ENCODE measurements at places on chromosomes 2 and 18.

DNA sequence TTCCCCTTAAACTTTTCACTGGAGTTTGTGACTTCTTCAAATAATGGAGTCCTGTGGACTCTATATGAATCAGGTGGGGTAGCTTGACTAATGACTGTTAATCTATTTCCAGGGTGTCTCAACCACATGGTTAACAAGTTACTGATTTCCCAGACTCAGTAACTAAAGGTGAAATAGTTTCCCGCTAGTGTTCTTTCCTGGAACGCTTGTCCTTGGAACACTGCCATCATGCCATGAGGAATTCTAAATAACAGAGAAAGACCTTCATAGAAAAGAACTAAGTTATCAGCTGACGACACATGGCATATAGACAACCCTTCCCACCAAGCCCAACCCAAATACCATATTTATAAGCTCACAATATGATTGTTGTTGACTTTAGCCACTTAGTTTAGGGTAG is 1027.9 kb upstream of the FAM98A start:
- DNase-seq, result no peak

GRCh38 chr18:31230495-31230894 is 67.8 kb upstream of the DSC1 start:
- no peak for DNase-seq

DNA sequence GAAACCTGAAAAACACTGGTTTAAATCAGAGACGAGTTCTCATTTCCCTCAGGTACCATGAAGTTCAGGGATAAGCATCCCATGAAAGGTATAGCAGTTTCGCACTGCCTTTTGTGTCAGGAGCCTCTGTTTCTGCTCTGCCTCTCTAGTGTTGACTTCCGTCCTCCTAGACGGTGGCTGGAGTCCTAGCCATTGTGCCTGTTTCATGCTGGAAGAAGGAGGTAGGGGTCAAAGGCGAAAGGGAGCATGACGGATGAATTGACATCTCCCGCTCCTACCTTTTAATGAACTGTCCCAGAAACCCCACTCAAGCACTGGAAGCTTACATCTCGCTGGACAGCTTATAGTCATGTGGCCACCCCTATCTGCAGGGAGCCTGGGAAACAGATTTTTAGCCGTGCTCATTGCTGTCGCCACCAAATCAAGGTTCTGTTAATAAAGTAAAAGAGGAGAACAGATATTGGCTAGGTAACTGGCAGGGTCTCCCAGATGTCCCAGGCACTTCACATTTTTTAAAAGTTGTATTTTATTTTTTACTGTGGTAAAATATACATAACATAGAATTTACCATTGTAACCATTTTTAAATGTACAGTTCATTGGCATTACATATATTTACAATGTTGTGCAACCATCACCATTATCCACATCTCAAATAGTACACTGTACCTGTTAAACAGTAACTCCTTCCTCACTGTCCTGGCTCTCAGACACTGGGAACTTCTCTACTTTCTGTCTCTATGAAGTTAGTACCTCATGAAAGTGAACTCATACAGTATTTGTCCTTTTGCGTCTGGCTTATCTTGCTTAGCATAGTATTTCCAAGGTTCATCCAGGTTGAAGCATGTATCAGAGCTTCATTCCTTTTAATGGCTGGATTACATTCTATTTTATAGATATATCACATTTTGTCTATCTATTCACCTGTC is 55.0 kb upstream of the CTLA4 start:
- no peak for DNase-seq

DNA sequence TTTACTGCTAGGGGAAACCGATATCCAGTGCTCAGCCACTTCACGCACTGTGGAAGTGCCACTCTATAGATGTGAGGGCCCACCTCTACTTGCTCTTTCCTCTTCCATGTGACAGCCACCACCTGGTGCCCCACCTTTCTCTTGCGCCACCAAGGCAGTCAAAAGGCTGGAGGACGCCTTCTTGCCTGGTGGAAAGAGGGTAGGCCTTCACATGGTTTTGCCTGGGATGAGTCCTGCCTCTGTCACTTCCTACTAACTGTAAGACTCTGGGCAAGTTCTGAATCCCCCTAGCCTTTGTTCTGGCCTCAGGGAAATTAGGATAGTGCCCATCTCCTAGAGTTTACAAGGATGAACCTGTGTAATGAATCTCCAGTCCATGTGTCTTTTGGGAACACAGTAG is 66.1 kb upstream of the ODC1 start:
- no peak for DNase-seq

DNA sequence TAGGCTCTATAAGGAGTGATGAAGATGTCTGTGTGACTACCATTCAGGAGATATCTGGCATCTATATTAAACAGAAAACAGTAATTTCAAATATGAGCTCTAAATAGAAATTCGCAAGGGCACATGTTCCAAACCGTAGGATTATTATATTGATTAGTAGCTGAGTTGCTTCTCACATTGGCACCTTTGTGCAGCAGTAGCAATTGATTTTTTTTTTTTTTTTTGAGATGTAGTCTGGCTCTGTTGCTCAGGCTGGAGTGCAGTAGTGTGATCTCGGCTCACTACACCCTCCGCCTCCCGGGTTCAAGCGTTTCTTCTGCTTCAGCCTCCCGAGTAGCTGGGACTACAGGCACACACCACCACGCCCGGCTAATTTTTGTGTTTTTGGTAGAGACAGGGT is 12.4 kb downstream of the BIRC6 start:
- DNase-seq, result no peak

- no peak for DNase-seq
Measured at GRCh38 chr2:96254571-96254970, 11.2 kb downstream of the TMEM127 start.
